GM18507 (cell line): ENCODE measurements at places on chromosomes 11 and 22.

GRCh38 chr11:80638296-80638695 is 1197.5 kb upstream of the TENM4 start:
- DNase-seq, result no peak

DNA sequence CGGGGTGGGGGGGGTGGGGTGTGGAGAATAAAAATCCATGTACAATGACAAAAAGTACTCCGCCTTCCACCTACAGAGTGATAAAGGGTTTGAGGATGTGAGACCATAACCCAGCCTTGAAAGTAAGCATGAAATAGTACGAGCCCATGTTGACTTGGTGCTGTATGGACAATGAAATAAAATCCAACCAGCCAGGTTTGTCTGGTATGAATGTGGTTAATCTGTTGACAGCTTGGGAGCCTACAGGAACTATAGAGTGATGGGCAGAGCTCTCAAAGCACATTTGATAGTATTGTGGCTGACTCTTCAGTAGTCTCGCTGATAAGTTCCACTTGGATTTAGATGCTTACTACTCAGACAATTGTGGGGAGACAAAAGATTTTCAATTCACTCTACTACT is 48.8 kb upstream of the CD44 start:
- no peak for DNase-seq

DNA sequence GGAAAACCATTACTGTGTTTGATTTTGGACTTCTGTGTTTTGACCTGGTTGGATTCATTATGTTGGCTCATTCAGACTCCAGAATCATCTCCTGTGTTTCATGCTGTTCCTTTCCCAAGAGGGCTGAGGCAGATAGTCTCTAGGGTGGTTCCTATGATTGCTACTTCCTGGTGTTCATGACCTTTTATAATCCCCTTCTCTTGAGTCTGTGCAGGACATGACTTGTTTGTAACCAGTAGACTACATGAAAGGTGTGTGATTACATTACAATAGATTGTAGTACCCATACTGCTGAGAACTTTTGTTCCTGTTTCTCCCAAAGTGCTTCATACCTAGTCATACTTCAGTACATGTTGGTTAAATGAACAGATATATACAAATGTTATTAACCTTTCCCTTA is 700.6 kb downstream of the METTL15 start:
- no peak for DNase-seq

- no peak for DNase-seq
Observed at GRCh38 chr11:8763070-8763685, 80.6 kb downstream of the RPL27A start.

- no peak for DNase-seq
Observed at GRCh38 chr11:85848006-85848405, 7.2 kb upstream of the CCDC83 start.

DNA sequence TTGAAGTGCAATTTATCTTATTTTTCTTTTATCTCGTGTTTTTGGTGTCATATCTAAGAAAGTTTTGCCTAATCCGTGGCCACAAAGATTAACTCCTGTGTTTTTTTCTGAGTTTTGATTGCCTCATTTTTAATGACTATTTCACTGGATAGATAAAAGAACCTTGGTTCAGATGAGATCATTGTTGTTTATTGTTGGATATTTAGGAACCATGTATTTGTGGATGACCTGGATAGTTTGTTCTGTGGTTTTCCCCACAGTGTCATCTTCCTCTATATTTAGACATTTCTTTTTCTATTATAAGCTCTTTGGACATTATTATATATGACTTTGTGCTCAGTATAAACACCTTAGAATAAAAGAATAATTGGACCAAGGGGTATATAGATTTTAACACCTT is 37.2 kb downstream of the PPP6R3 start:
- no peak for DNase-seq

- DNase-seq, result no peak
Observed at GRCh38 chr11:2186669-2187279, 15.2 kb upstream of the TH start.

DNA sequence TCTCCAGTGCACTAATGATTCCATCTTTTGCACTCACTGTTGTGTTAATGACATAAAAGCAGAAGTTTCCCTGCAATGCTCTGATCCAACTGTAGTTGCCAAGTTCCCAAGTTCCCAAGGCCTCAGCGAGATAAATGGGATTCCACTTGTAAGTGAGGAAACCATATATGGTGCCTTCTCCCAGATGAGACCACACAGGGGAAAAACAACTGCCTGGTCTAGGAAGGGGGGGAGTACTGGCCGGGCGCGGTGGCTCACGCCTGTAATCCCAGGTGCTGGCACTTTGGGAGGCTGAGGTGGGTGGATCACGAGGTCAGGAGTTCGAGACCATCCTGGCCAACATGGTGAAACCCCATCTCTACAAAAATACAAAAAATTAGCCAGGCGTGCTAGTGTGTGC is 23.3 kb upstream of the RELA start:
- DNase-seq, result no peak

GRCh38 chr11:71151561-71151960 is 100.8 kb downstream of the SHANK2 start:
- DNase-seq, result no peak

DNA sequence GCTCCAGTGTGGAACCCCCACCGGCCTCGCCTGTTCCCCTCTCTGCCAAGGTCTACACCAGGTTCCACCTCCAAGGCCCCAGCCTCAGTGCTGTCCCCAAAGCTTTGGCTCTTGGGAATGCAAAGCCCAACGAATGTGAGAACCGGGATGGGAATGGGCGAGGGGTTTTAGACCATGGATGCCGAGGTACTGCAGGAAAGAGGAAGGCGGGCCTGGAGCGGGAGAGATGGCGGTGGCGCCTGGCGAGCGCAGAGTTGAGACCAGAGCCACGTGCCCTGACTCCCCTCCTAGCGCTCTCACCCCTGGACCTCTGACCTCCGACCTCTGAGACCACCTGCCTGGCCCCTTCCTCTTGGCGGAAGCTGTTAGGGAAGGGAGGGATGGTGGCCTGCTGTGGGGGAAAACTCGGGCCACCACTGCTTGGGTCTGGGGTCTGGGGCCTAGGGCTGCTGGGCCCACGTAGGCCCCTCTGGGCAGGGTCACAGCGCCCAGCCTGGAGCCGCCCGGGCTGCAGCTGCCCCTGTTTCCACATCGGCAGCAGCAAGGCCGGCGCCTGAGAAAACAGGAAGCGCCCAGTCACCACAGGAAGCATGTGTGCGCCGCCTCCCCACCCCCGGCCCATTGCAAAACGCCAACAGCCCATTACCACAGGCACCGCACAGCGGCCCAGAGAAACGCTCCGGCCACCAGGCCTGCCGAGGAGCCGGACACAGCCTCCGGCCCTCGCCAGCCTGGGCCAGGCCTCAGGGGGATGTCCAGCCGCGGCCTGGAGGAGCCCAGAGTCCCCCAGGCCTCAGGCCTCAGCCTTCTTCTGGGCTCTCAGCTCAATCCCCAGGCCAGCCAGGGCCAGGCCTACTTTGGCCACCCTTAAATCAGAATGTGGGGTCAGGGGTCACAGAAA is 13.8 kb upstream of the SLC39A13 start:
- peak; percentile 75 for DNase-seq
